IPS-NIHi11 (cell line): ENCODE measurements at places on chromosomes 16 and 17.

DNA sequence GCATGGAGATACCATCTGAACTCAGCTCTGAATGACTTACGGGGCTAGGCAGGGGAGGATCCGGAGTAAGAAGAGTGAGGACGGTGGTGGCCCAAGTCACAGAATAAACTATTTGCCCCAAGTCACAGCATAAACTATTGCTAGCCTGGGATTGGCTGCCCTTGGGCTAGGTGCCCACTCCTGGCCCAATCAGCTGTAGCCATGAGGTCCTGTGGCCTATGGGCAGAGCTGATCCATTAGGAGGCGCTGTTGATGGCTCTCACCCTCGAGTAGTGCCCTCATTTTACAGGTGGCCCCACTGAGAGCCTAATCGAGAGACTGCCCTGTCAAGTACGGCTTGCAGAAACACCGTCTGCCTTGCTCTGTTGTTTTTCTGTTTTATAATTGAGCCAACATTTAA, 62.3 kb upstream of the ZNF423 start:
- DNase-seq = peak; percentile 62

DNA sequence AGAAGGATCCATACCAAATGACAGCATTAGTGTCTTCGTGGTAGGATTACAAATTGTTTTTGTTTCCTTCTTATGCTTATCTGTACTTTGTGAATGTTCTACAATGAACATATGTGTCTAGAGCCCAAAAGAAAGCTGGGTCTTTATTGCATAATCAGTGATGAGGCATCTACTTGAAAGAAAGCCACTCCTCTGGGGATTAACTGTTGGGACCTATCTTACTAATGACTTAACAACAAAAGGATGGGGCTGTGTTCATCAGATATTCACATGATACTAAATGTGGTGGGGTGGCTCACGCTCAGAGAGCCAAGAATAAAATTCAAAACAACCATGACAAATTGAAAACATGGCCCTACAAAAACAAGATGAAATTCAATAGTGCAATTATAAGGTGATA, 160.2 kb downstream of the RGS9 start:
- DNase-seq = no peak

DNA sequence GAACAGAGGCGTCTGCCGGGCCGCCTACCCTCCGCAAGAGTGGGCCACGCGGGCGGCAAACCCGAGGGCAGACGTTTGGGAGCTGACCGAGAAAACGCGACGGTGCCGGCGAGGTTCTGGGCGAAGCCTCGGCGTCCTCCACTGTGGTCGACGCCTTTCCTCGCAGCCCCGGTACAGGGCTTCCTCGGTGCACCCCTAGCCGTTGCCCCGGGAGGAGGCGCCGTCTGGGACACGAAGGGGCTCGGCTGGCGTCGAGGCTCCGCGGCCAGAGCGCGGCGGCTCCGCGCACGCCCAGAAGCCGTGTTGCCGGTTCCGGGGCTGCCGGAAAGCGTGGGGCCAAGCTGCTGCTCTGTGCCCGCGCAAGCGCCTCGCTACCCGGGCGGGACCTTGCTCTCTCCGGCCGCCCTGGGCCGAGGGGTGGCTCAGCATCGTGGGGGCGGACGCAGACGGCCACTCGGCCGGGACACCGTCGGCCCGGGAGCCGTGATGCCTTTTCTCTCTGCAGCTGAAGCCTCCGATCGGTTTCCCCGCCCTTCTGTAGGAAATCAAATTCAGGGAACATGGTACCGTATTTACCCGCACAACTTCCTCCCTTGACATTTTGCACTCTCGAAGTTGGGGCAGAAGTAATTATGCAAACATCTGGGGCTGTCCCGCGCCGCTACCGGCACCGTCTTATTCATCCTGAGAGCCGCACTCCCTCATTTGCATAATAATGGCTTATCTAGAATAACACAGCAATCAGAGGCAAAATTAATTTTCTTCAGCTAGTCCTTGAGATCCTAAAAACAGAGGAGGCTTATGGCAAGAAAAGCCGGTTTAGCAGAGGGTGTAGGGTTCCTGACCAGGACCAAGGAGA, 7.3 kb upstream of the CBX8 start:
- no peak for DNase-seq

GRCh38 chr17:14903854-14904253, 361.3 kb downstream of the PMP22 start:
- DNase-seq = no peak

GRCh38 chr16:85363881-85364280, 249.2 kb upstream of the GSE1 start:
- DNase-seq = no peak

DNA sequence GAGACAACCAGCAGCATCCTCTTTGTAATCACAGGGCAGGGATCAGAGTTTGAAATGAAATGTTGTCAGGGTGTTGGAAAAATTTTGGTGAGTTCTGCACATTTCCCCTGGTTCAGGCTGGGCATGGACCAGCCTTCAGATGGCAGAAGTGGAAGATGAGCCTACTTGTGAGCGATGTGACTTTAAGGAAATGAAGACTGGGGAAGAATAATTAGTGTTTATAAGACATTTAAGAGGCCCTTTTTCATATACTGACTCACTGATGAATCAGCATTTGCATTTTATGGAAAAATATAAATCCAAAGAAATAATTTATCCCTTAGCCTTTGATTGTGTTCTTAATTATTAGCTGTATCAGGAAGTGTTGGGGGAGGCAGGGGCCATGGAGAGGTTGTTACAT, 20.9 kb downstream of the GPR179 start:
- no peak for DNase-seq

DNA sequence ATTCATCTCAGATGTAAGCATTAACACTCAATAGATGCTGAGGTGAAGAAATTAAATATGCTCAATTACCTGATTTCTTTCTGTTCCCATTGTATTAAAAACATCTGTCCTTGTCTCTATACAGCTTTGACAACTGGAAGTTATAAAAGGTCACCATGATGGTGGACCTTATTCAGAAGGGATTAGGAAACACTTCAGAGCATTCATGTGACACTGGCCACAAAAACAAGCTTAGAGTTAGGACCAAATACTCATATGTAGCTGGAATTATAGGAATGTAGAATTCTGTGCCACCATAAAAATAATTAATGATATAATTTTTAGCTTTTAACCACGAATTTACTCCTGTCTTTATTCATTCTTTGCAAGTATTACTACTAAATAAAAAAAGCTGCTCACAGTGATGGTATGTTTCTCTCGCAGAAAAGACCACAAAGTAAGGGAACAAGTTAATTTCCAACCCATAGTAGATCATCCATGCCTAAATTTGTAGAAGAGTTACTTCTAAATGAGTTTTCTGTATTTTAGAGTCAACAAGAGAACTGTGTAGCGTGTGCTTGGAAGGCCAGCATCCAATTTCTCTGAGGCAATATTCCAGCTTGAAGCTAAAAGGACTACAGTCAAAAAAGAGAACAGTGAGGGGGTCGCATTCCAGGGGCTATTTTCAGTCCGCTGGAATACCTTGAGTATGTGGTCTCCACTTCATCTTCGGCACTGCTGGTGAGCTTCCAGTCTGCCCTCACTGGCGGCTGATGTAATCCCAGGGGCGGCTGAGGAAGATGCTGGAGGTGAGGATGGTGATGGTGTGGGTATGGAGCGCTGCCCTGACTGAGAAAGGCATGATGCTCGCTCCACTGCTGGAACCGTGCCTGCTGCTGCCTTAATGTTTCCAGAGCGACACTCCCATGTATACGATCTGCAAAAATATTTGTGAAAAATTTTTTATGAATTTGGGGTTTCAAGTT, 63.7 kb downstream of the CACNG1 start:
- no peak for DNase-seq

GRCh38 chr16:79473456-79473855, 127.1 kb downstream of the MAF start:
- DNase-seq = no peak

GRCh38 chr16:46850619-46851555, 19.9 kb upstream of the C16orf87 start:
- DNase-seq = no peak

DNA sequence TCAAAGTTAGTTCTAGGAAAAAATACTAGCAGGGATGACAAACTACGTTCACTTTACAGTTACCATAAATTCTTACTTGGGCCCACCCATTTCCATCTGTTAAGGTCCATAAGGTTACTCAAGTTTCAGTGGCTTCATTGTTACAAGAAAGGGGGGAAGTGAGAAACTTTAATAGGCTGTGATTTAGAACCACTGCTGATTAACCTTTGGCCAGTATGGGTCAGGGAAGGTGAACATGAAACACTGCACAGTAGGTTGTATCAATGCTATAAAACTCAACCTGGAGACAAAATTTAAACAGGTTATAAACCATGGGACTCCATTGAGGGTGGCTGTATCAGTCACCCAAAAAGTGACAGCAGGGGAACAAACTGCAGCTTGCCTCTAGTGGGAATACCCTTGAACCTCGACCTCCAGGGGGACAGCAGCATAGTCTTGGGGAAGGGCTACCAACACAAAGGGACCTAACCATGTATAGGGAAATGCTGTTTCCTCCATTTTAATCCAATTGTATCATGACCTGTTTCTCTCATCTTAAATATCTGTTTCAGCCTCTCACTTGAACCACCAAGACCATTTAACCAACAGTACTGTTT, 10.4 kb downstream of the PTRH2 start:
- no peak for DNase-seq

- no peak for DNase-seq
Measured at GRCh38 chr17:5500247-5500588, 13.9 kb downstream of the MIS12 start.

- DNase-seq = no peak
Measured at GRCh38 chr17:17635126-17635525, 43.6 kb upstream of the PEMT start.

- no peak for DNase-seq
Measured at GRCh38 chr17:64020056-64020766, at the start of gene ICAM2. TSS of gene ICAM2 (minus strand) at chr17:64020633. CDS start at chr17:64006691, 13,942 bp downstream.

- peak; percentile 85 for DNase-seq
Measured at GRCh38 chr16:87062569-87063442, 254.4 kb downstream of the C16orf95 start.

- no peak for DNase-seq
Measured at GRCh38 chr17:55748841-55749240, 2.0 kb upstream of the PCTP start.

DNA sequence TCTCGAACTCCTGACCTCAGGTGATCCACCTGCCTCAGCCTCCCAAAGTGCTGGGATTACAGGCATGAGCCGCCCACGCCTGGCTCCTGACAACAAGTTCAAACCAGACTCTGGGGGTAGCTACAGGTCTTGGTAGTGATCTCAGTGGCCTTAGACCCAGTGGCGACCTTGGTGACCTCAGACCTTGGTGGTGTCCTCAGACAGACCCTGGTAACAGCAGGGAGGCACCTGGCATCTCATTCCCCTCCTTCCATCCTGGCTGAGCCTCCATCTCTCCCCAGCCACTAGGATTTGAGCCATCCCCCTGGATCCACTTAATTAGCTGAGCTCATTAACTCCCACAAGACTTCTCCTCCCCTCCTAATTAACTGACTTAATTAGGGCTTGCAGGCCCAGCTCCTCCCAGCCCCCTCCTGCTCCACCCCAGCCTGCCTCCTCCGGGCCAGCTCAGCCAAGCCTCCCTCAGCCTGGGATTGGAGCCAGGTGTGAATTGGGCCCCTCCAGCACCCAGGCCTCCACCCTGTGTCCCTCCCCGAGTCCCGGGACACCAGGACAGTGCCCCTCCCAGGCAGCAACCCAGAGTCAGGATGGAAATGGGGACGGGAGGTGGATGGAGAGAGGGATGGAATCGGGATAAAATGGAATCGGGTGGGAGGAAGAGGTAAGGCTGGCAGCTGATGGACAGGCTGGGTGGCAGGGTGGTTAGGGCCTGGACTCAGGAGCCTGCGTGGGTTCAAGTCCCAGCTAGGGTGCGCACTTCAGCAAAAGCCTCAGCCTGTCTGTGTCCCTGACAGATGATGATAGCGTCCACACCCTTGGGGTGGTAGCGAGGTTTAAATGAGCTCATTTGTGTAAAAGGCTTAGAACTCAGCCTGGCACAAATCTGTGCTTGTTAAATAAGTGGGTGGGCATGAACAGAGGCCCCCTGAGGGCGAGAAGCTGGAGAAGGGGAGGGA, 11.2 kb upstream of the SBK1 start:
- DNase-seq = no peak

DNA sequence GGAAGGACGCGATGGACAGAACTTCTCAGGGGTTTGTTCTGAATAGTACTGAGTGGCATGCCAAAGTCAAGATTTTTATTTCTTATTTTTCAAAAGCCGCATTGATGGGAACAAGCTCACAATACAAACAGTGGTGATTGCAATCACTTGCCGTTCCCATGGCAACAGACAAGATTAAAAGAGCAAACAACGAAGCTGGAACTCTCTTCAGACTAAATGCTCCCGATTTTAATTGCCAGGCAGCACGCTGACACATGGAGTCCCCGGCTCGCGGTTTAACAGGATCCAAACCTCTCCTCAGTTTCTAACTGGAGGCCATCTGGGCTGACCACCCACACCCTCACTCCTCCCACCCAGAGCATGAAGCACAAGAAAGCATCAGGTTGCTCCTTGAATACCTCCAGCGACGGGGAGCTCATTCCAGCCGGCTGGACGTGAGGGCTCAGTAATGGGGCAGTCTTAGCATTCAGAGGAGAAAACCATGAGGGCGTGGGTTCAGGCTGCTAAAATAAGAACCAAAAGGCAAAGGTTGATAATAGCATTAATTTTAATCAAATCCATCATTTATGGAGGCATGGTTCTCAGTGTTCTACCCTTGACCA, 41.5 kb downstream of the AIPL1 start:
- no peak for DNase-seq

- peak; percentile 33 for DNase-seq
Measured at GRCh38 chr16:50742576-50743200, 802 bp downstream of the CYLD start.

DNA sequence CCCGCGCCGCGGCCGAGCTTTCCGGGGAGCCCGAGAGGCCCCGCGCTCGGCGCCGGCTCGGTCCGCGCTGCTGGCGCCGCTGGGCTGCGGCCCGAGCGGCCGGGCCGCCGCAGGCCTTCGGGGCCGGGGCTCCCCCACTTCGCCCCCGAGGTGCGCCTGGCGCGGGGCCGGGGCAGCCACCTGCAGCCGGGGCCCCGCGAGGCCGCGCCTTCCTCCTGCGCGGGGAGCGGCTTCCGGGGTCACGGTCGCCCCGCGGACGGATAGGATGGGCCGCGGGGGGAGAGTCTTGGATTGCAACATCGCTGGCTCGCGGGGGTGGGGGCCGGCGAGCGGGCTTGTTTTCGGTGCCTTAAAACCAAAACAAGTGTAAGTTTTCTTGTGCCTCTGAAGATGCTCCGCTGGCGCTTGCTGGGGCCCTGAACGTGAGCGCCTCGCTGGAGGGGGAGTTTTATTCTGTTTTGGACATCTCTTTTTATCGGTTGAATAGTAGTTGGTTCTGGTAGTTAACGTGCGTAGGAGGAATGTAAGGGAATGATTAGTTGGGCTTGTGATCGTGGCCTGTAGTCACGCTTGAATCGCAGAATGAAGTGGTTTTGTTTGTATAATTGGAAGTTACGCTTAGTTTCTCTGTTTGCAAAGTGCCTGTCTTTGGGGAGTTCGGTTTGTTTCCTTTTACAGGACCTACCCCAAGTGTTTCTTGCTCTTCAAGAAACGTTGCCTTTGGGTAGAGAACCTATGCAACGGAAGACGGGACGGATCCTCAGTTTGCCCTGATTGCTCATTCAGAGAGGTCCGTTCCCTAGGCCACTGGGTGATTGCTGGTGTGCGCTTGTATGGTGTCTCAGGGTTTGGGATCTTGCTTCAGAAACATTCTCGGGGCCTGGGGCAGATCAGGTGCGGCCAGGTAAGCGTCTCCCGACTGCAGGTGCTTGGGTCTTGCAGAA, 724 bp downstream of the UBE2I start:
- no peak for DNase-seq
